ENCODE measurements at places on chromosomes 5 and 9. TPM values are rescaled to one million over a fixed set of nuclear protein-coding genes. Genes with fewer than 3 reads are reported as not detected.

Gene CKMT2
- total RNA-seq: not detected

Gene GRK6
- total RNA-seq: 28.9 TPM

Gene SLC2A6
- 17.1 TPM for total RNA-seq

Gene GRXCR2
- not detected for total RNA-seq

Gene ACTBL2
- total RNA-seq: not detected

Data from A549 treated with AZD2906 at 1 μM for 4 hours (cell line).